ENCODE measurements at places on chromosomes 5 and 9.

GRCh38 chr9:88045686-88046085 lies 71.4 kb upstream of the CDK20 start:
- DNase-seq, result no peak

GRCh38 chr5:28374492-28374967 lies 1336.1 kb upstream of the CDH9 start:
- DNase-seq, result no peak

GRCh38 chr5:40797273-40798011 lies 732 bp downstream of the PRKAA1 start:
- DNase-seq, result peak; percentile 74

DNA sequence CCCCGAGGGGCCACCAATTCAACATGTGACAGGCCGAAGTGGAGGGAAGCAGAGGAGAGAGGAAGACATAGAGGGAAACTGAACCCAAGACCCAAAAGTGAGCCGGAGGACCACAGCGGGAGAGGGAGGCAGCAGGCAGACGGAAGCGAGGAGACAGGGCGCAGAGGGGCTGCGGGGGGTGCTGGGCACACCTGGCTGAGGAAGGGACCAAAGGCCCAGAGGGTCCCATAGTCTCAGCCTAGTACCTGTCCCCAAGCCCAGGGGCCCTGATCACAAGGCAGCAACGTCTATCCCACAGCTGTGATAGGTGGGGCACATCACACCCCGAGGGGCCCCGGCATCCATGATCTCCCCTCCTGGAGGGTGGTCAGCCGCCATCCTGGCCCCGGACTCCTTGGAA lies 7.1 kb upstream of the RALGDS start:
- DNase-seq, result no peak

- no peak for DNase-seq
These were observed 5.7 kb upstream of the ADRB2 start for GRCh38 chr5:148820461-148821395.

- DNase-seq, result no peak
These were observed 33.5 kb downstream of the FAF2 start for GRCh38 chr5:176481711-176482110.

DNA sequence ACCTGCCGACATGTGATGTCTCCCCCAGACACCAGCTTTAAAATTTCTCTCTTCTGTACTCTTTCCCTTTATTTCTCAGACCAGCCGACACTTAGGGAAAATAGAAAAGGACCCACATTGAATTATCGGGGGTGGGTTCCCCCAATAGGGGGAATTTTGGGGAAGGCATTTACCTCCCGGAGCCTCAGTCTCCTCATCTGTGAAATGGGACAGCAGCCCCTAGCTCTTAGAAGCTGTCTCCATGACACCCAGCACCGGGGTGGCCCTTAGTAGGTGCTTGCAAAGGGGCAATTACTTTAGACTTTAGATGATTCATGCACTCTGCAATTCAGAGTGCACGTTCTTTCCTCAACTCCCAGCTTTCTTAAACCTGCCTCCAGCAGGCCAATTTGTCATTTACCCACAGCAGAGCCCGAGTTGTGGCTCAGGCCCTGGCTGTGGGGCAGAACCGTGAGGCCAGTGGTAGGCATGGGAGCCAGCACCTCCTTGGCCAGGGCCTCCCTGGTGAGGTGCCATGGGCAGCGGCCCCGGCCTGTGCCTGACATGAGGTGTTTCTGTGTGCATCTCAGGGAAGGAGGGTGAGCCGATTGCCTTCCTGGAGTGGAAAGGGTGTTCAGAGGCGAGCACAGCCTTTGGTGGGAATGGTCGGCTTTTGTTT lies 51.7 kb downstream of the SH3PXD2B start:
- no peak for DNase-seq

- DNase-seq, result no peak
These were observed 81.0 kb upstream of the SLC25A51 start for GRCh38 chr9:37984672-37985611.

- no peak for DNase-seq
These were observed 9.1 kb downstream of the GFPT2 start for GRCh38 chr5:180343831-180344695.

DNA sequence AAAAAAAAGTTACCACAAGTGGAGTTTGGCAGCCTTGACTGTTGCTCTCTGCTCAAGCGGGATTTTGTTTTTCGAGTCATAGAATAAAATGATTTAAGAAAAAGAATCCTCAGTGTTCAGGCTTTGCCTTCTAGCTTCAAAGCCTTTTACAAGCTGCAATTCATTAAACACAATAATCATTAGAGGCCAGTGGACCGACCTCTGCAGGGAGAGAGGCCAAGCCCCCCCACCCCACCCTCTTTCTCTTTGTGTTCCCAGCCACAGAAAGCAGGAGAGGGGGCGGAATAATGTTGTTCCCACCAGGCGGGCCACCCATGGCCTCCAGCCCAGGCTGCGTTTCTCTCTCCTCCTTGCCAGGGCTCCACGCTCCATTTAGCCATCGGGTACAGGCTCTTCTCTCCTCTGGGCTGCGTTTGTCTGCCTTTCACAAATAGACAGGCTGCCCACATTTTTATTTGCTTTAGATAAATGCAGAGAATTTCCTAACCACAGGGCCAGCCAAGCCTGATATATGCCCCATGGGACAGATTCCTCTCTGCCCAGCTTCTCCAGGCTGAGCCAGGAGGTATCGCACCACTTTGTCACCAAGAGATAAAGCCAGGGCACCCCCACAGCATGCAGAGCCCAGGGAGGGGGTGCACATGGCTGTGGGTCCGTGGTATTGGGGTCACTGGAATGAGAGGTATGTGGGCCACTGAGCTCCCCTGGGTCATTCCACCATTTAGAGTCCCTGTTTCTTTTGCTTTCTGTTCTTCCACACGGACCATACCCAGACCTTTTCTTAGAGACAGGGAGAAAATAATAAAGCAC lies 318.8 kb downstream of the PIK3R1 start:
- DNase-seq, result peak; percentile 92
